Stimulated activated CD8-positive, alpha-beta memory T cell treated with anti-CD3 and anti-CD28 coated beads, Interleukin-4, amount 100 ng/mL, for 1 hour (primary cell): ENCODE measurements at places on chromosomes 16 and 17.

DNA sequence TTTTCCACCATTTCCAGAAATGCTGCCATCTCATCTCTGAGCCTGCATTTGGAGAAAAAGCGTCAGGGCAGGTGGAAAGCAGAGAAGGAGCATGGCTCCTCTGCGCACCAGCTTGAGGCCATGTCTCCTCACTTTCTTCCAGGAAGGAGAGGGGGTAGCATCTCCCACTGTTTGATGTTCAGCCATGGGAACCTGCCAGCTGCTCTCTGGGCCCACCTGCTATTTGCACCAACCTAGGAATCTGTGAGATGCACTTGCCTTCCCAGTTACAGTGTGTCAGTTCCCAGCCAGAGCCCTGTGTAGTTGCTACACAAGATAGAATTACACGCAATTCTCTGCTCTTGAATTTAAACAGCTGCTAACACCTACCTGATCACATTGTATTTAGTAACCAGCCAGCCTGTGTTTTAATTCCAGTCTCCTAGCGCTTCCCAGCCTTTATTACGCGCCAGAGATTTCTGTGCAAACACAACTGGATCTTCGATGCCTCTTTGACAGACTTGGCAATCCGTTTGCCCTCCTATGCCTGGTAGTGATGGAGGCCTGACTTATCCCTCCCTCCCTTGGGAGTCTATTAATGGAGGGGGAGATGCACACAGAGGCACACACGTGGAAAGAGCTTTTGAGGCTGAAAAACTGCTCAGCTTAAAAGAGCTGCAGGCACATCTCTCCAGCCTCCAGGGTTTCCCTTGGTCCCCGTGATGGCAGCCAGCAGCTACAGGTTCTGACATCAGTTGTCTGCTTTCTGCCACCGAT lies 98.1 kb upstream of the SEC14L1 start:
- DNase-seq: no peak

- DNase-seq: no peak
These were observed 18.6 kb downstream of the CD300LB start for GRCh38 chr17:74512624-74513091.

DNA sequence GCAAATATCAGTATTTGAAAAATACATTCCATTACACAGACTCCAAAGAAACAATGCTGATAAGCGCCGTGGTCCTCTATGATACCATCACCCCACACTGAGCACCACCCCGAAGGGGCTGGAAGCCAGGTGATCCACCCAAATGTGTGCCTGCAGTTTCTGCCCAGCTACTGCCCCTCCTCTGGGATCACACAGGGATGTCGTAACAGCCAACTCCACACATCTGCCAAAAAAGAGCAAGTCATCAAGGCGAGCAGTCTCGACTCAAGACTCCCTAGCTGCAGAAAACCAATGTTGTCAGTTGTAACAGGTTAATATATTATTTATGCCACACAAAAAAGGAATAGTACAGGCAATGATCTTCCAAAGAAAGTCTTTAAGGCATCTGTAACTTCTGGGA lies 21.0 kb downstream of the CYB5D2 start:
- no peak for DNase-seq

DNA sequence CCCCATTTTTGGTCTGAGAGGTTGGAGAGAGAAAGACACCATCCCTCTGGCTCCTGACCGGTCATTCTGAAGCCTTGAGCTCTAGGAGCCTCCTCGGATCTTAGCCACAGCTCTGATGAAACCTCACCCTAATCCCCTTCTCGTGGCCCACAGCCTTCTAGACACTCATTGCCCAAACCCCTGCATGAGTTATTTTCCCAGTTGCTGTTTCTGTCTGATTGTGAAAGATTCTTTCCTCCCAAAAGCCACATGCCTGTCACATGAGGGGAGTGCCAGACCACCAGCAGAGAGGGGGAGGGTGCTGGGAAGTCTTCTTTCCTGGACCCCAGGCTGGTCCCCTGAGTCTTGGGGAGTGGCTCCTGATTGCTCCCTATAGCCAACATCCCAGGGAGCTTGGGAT lies 17.6 kb upstream of the ABR start:
- DNase-seq: no peak

GRCh38 chr16:73010150-73010676 lies 37.7 kb downstream of the ZFHX3 start:
- DNase-seq: no peak

GRCh38 chr16:13098536-13098935 lies 197.1 kb downstream of the SHISA9 start:
- no peak for DNase-seq

GRCh38 chr17:83200231-83200699 lies 120.9 kb downstream of the METRNL start:
- DNase-seq: peak; percentile 54
